ENCODE measurements at places on chromosomes 3 and 15.
A peak's percentile ranks its signal among the peaks of the same experiment; 100 is the strongest.

DNA sequence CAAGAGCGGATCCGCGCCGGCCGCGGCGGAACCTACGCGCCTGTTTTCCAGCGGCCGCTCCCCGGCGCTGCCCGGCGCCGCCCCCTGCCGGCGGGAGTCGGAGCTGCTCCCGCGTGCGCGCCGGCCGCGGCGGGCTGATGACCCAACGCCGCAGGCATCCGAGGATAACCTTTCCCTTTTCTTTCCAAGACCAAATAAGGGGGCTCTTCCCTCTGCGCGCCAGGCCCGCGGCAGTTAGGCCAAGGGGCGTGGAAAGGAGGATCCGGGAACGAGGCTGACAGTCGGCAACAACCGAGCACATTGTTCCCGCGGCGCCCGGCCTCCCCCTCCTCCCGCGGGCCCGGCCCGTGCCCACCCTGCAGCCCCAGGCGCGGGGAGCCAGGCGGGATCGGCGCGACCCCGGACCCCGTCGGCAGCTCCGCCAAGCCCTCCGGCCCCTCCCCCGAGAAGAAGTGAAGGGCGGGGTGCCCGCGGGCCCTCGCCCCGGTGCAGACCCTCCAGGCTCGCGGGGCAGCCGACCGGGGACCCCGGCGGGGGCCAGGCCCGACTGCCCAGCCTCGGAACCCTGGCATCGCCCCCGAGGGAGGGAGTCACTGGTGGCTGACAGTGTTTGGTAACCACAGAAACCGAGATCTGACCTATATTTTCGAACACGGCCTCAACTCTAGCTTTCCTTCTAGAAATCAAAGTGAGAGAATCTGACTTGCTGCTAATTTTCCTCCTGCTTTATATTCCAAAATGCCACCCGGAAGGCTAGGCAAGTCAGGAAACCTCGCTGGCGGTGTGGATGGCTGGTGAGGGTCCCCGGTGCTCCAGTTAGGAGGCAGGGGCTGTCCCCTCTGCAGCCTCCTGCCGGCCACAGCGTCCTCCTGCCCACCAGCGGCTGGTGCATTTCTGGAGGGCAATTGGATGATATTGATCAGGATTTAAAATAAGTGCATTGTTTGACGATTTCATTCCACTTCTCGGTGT, 45.6 kb upstream of the SYNM start:
- peak; percentile 7 for DNase-seq

DNA sequence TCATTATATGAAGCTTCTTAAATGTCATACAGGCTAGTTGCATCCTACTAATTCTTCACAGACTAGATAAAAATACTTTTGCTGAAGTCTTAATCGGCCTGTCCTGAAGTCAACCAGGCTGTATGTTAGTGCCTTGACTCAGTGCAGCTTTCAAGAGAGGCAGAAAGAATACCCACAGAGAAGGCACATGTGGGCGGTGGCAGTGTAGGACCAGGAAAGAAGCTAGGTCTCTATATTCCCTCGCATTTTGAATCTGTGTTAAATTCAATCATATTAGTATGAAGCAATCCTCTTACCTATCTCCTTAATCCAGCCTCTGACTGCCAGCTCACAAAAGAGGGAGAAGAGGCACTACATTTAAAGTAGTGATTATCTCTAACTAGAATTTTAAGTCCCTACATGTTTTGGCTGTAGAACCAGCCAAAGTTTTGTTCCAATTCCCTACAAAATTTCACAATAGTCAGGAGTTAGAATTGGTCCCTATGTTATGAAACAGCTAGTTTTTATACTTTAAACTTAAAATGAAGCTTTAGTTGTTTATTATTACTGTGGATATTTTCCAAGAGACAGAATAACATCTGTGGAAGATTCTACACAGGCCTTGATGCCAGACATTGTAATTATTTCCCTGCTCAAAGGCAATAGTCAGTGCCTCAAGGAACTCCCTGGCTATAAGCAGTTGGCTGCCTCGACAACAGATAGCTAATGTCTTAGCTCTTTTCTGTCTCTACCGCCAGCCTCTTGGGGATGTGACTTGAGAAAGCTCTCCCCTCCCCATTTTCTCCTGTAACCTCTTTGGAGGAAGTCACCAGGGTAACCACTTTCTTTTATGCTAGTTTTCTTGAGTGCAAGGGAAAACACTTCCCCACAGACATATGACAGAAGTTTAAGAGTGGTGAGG, 31.9 kb downstream of the CRTC3 start:
- DNase-seq: no peak

DNA sequence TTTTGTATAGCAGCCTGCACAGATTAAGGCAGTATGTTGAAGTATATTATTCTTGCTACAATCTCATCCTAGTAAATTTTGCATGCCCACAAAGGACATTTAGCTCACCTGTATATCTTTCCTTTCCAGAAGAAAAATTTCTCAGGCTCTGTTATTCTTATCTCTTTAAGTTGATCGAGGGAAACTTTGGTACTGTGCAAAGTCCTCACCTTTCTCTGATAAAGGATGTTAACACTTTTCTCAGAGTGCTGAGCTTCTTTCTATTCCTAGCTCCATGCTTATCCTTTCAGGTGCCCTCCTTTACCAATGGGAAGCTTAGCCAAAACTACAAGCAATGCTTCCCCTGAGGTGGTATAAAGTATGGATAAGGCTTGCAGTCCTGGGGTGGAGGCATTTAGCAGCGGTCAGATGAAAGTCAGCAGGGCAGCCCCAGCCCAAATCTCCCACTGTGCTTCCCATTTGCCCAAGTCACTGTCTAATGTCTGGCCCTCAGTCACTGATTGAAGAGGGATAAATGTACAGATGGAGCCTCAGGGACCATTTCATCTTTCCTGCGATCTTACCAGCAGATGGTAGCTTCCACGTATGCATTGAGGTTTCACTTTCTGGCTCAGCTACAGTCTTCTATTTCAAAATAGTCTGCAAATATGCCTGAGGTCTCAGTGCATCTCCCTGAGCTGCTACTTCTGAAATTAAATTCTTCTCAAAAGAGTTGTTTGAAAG, 127.8 kb upstream of the P2RY1 start:
- no peak for DNase-seq

GRCh38 chr15:39499681-39500080, 81.2 kb upstream of the THBS1 start:
- no peak for DNase-seq

- DNase-seq: no peak
Measured at GRCh38 chr15:56835718-56836171, 82.7 kb upstream of the TCF12 start.

DNA sequence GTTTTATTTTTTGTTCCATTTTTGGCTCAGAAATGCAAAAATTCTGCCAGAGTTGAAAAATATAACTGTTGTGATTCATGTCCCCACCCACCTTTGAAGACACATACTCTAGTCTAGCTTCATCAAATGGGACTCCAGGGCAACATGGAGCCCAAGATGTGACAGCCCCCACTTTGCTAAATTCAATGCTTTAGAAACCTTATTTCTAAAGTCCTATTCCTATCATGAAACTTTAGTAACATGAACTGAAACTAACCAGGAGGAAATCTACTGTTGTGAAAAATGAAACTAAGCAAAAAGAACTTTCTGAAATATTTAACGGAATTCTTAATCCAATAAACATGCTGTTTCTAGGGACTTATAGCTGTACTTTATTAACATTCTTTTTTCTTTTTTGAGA, 20.3 kb downstream of the UBP1 start:
- DNase-seq: no peak

- no peak for DNase-seq
Measured at GRCh38 chr3:11495948-11496557, 147.7 kb downstream of the VGLL4 start.

GRCh38 chr15:36936613-36937012, 163.7 kb downstream of the MEIS2 start:
- DNase-seq: no peak

DNA sequence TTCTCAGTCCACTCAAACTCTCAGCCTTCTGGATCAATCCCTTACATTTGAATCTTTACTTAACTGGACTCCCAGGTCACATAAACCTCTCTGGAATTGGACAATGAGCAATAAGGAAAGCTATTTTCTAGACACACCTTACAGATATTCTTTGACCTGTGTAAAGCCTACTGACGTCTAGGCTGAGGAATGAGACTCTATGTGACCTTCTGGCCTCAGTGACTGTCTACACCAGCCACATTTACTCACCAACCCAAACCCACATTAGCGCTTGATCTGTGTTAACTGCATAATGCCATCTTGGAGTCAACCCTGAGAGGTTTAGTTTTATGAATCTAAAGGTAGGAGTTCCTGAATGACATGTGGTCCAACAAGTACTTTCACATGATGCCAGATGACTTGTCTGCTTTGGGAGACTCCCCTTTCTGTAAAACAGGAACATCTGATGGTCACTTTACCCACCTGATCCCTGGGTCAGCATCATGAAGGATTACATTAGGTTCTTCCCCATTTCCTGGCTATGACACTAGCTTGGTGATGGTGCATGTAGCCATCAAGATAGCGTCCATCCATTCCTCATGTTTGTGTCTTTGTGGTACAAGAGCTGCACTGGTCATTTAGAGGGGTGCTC, 11.4 kb upstream of the COMMD2 start:
- DNase-seq: no peak
